ENCODE measurements at places on chromosomes 2 and 18.

GRCh38 chr18:58201733-58202730 lies 158.0 kb downstream of the NEDD4L start:
- DNase-seq = no peak

DNA sequence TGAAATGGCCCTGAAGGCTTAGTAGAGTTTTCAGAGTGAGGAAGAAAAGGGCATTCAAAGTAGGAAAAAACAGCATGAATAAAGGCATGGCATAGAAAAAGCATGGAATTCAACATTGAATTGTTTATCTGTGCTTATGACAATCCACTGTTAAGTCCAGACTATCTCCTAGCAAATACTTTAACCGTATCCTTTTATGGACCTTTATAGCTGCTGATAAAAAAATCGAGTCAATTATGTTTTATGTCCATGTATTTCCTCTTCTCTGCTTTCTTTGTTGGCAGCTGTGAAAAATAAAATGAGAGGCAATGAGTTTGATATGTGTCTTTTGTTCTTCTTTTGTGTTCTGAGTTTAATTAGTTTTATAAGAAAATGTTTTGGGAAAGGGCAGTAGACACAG lies 70.4 kb downstream of the TDRD15 start:
- no peak for DNase-seq

GRCh38 chr2:239908744-239909143 lies 116.4 kb downstream of the NDUFA10 start:
- DNase-seq = no peak

GRCh38 chr18:48657447-48658120 lies 118.8 kb downstream of the CTIF start:
- no peak for DNase-seq

DNA sequence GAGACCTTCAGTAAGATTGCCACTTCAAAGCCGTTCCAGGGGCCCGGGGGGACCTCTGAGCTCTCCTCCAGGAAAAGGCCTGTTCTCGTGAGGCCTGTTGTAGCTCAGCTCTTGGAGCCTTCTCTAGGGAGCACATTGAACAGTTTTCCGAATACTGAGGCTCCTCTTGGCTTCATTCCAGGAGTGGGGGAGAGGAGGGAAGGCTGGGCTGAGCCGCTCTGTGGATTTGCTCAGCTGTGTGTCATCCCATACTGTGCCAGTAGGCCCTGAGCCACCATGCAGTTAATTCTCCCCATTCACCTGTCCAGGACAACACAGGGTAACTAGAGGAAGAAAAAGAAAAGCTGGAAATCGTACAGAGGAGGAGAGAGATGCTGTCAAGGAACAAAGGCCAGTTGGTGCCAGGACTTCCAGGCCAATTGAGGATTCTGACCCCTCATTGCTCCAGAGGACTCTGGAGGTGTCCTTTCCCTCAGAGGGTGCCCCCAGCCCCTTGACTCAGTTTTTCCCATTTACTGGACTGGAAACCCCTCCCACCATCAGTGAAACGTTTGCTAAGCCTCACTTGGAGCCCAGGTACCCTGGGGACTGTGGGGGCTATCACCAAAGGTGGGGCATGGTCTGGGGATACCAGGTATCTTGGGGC lies 41.4 kb downstream of the HS1BP3 start:
- no peak for DNase-seq

GRCh38 chr2:70723286-70723885 lies 44.6 kb downstream of the ADD2 start:
- DNase-seq = no peak
